A549 treated with DMSO at 1 μM for 4 hours (cell line): ENCODE measurements at places on chromosomes 2 and 18. TPM values are rescaled to one million over a fixed set of nuclear protein-coding genes. Genes with fewer than 3 reads are reported as not detected.

DUSP11 gene
- total RNA-seq: 38.1 to 47.2 TPM (median 44.0 TPM) in 5 replicates

RESP18 gene
- total RNA-seq: not detected in 5 replicates

GPR35 gene
- 0.58 to 1.2 TPM (median 0.75 TPM) in 5 replicates for total RNA-seq

ASB18 gene
- total RNA-seq: not detected in 5 replicates

IL1F10 gene
- not detected in 5 replicates for total RNA-seq

KIF1A gene
- total RNA-seq: 0.62 to 0.84 TPM (median 0.78 TPM) in 5 replicates

SANBR gene
- 9.7 to 15.5 TPM (median 13.5 TPM) in 5 replicates for total RNA-seq

TMEM198 gene
- total RNA-seq: 0.54 to 1.3 TPM (median 0.95 TPM) in 5 replicates

TUBA3E gene
- not detected in 5 replicates for total RNA-seq

MGAT4A gene
- 0.78 to 1.7 TPM (median 1.3 TPM) in 5 replicates for total RNA-seq

CNDP1 gene
- not detected in 5 replicates for total RNA-seq

CPO gene
- total RNA-seq: 0.09 to 0.19 TPM (median 0.17 TPM) in 3 of 5 replicates, not detected in the others

DLX2 gene
- total RNA-seq: 0.61 to 0.89 TPM (median 0.74 TPM) in 5 replicates

IL1RN gene
- 0.29 to 0.43 TPM (median 0.34 TPM) in 5 replicates for total RNA-seq

UGT1A10 gene
- total RNA-seq: 0.05 to 0.26 TPM (median 0.10 TPM) in 3 of 5 replicates, not detected in the others

SLC66A2 gene
- total RNA-seq: 13.9 to 17.5 TPM (median 17.4 TPM) in 5 replicates

APCDD1 gene
- total RNA-seq: not detected in 5 replicates

UPP2 gene
- total RNA-seq: not detected in 5 replicates

LDLRAD4 gene
- total RNA-seq: 0.45 to 2.0 TPM (median 1.7 TPM) in 5 replicates

FOXI3 gene
- not detected in 5 replicates for total RNA-seq

OTOS gene
- 0.21 TPM in 1 of 5 replicates, not detected in the others for total RNA-seq

CACNB4 gene
- total RNA-seq: 0.10 to 0.20 TPM (median 0.11 TPM) in 5 replicates

TMEM247 gene
- total RNA-seq: not detected in 5 replicates

MEP1B gene
- total RNA-seq: 0.03 to 0.15 TPM (median 0.07 TPM) in 5 replicates

KCNK3 gene
- total RNA-seq: 1.2 to 1.6 TPM (median 1.4 TPM) in 5 replicates

SH3RF3 gene
- total RNA-seq: 0.25 to 0.50 TPM (median 0.45 TPM) in 5 replicates

FAM237A gene
- total RNA-seq: not detected in 5 replicates
